ENCODE measurements at places on chromosomes 1 and 21.

DNA sequence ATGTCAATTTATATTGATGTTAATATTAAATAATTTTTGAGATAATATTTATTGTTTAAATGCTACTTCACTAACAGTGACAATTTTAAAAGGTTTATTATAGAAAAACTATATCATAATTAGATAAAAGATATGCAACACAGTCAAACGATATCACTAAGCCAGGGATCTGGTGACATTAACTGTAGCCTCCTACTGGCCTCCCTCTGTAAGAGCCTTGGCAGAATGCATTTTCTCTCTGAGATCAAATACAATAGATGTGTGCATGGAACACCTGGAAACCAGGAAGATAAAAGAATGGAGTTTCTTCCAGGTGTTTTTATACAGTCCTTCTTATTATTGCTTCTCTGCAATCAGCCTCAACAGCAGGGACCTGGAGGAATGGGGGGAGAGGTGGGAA is 1762.1 kb downstream of the BRINP3 start:
- DNase-seq = no peak

- no peak for DNase-seq
Observed at GRCh38 chr1:31954607-31955283, 16.6 kb upstream of the PTP4A2 start.

- DNase-seq = no peak
Observed at GRCh38 chr1:203505526-203506204, 11.7 kb downstream of the OPTC start.

DNA sequence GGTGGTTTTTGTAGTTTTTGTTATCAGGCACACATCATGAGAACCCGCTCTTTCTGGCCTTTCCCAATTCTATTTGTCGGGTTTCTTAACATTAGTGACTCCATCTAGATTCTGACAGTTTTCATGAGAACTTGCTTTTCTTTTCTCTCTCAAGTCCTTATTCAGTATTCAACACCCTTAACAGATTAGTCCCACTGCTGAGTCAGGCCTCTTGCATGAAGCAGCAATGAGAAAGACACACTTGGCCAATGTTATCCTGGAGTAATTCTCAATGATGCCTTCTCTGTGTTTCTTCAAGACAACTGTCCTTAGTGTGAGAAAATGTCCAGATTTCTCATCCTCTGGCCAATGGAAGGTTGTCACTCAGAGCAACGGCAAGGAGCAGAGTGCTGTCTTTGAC is 11.3 kb downstream of the FMO2 start:
- DNase-seq = no peak

- DNase-seq = no peak
Observed at GRCh38 chr1:173248247-173248940, 41.3 kb upstream of the TNFSF4 start.

- no peak for DNase-seq
Observed at GRCh38 chr1:13948396-13948795, 248.4 kb downstream of the PRDM2 start.

- DNase-seq = no peak
Observed at GRCh38 chr1:96515430-96515829, 206.2 kb upstream of the PTBP2 start.

GRCh38 chr1:92201973-92202372 is 15.7 kb upstream of the C1orf146 start:
- DNase-seq = no peak

DNA sequence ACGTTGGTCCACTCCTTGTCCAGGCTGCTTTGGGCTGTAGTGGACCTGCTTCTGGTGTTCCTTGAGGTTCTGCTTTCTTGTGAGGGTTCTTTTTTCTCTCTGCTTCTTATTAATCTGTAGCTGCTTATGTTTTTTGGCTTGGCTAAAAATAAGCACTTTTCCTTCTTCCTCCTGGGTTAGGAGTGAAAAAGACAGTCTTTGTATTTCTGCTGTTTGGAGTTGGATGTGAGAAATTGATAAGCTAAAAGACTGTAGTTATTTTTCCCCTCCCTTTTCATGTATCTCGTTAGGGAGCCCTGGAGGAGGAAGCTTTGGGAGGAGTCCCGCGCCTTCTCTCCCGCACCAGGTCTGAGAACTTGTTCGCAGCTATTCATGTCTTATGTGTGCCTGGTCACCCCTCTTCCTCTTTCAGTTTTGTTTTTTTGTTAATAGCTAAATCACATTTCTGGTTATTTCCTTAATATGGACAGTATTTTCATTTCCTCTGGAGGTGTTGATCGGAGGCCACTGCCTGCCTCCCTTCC is 79.0 kb downstream of the GALNT2 start:
- no peak for DNase-seq

GRCh38 chr21:38268864-38269575 is 12.2 kb downstream of the KCNJ15 start:
- no peak for DNase-seq

DNA sequence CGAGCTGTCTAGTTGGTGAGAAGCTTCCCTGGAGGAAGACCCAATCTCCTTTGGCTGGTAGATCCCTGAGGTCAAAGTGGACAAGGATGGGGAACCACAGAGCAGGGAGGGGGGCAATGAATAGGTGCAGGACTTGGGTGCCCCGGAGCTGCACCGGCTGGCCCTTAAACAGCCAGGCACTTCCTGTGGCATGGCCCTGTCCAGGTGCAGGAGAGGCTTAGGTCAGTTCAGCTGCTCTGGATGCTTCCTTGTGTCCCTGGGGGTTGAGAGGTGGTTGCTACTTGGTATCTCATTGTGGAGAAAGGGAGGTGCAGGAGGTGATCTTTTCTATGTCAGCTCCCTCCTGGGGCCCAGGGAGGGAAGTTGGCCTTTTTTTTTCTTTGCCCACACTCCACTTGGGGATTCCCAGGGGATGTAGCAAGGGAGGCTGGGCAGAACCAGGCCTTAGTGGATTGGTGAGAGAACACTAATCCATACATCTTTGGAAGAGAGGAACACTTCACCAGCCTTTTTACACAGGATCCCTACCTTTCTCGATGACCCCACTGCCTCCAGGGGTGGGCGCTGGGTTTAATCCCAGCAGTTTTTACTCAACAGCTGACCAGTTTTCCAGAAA is 1.2 kb upstream of the ST3GAL3 start:
- no peak for DNase-seq

DNA sequence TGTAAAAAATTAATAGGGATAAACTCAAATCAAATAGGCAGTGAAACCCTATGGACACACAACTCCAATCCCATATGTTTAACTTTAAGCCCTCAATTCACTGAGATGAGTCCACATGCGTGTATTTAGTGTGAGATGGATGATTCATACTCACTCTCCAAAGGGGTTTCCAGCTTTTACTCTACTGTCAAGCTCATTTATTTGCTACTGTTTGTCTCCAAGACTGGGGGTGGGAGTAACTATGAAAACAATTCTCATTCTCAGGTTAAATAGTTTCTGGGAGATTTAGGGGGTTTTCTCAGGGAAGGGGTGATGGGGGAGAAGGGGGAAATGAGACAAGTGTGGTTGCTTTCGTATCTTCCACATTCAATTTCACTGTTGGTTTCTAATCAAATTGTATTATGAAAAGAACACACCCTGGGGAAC is 2.7 kb downstream of the RAB29 start:
- DNase-seq = no peak

- no peak for DNase-seq
Observed at GRCh38 chr1:27831568-27832410, 1.2 kb downstream of the PPP1R8 start.

DNA sequence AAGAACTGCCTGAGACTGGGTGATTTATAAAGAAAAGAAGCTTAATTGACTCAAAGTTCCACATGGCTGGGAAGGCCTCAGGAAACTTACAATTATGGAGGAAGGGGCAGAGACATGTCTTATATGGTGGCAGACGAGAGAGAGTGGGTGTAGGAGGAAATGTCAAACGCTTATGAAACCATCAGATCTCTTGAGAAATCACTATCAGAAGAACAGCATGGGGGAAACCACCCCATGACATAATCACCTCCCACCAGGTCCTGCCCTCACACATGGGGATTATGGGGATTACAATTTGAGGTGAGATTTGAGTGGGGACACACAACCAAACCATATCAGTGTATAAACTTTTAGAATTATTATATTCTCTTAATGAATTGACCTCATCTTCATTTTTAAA is 335.9 kb upstream of the DPYD start:
- DNase-seq = no peak

GRCh38 chr1:962381-963300 is 2.3 kb downstream of the KLHL17 start:
- DNase-seq = no peak

GRCh38 chr1:153922076-153922971 is 448 bp downstream of the GATAD2B start:
- DNase-seq = peak; percentile 90

DNA sequence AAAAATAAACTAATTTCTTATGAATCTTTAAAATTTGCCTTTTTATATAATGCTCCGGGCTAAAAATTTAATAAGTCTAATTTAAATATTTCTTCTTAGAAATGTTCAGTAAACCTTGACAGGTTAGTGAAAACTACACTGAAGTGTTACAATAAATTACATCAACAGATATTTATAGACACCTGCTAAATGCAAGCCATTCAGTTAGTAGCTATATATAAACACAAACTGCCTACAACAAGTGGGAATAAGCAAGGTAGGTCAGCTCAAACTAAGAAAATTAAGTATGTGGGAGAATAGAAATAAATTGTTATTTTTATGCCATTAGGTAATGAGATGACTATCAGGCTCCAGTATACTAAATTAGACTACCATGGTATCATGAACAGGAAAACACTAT is 215.6 kb downstream of the DENND1B start:
- no peak for DNase-seq

GRCh38 chr1:182847105-182847504 is 8.0 kb downstream of the DHX9 start:
- DNase-seq = no peak

DNA sequence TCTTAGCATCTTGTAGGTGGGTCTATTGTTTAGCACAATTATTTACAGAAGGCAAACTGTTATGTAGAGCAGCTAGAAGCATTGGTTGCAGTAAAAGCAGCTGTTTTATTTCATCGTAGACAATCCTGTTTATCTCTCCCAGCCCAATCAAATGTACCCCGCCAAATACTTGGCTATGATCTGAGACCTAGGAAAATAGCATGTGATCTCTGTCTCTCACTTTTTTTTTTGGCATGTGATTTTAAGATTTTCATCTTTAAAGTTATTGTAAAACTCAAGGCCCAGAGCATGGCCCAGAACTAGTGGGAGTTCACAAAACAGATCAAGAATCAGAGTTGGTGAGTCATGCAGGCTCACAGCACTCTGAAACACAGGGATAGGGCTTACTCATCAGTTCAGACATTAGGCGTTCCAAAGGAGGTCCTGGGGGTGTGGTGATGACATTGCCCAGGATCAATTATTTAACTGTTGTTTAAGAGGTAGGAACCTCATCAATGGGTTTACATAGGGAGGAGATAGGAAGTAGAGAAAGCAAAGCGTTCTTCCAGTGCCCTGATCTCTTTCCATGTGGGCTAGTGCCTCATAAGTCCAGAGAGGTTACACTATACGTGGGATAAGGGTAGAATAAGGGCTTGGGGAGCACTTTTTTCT is 40.2 kb downstream of the TBX19 start:
- no peak for DNase-seq

GRCh38 chr1:115194506-115194905 is 105.2 kb upstream of the TSPAN2 start:
- DNase-seq = no peak

DNA sequence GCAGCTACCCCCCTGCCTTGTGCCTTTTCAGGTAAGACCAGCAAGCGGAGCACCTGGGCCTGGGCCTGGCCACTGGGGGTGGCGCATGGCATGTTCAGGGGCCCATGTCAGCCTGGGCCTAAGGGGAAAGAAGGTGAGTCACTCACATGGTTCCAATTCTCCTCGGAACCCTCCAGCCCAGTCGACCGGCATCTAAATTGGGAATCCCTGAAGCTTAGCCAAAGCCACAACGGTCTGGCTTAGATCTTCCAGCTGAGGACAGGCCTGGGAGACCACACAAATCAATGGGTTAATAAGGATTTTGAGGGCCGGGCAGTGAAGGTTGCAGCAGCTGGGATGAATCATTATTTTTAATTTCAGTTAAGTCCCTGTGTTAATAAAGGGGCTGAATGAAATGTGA is 145.1 kb upstream of the SMYD2 start:
- DNase-seq = no peak

- DNase-seq = no peak
Observed at GRCh38 chr1:83547901-83548300, 451.0 kb downstream of the TTLL7 start.
